Activated T-helper 1 cell treated with anti-CD3 and anti-CD28 coated beads, Interleukin-12 subunit alpha, Interleukin-12 subunit beta, Interleukin-2, Interleukin-4 antibody, amounts not matched to agents 30 ng/mL and 10 ng/mL and 1 ng/mL, durations not matched to agents 14 hours and 24 hours and 36 hours (primary cell): ENCODE measurements at places on chromosomes 11 and 22. TPM values are rescaled to one million over a fixed set of nuclear protein-coding genes. Genes with fewer than 3 reads are reported as not detected.
A peak's percentile ranks its signal among the peaks of the same experiment; 100 is the strongest.

- DNase-seq: no peak
- no peaks in the 10 kb centered on the region for H3K36me3 ChIP-seq
- H3K4me3 ChIP-seq: no peak overlapping the region
- H3K27me3 ChIP-seq: peaks cover 28% of the 10 kb centered on the region
- no peak overlapping the region for H3K27ac ChIP-seq
Measured at GRCh38 chr22:23478175-23478574, 101.9 kb downstream of the IGLL1 start.

- no peak overlapping the region for H3K27ac ChIP-seq
- no peaks in the 10 kb centered on the region for H3K36me3 ChIP-seq
- no peaks in the 10 kb centered on the region for H3K4me1 ChIP-seq
- H3K27me3 ChIP-seq: no peaks in the 10 kb centered on the region
Measured at GRCh38 chr11:125944350-125945010, 1.4 kb upstream of the VSIG10L2 start.

DNA sequence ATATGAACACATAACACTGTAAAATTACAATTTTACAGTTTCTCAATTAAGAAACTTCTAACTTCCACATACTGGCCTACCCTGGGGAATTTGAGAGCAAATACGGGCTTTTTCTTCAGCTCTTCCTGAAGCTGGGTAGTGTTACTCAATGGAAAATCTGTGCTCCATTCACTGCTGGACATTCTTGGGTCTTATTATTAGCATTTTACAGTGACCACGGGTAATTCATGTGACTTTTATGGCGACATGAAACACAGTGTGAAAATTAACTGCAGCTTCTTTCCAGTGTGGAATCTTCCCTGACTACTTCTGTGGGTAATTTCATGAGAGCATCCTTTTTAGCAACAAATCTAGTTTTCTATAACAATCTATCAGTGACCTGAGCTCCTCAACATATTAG, 423.7 kb upstream of the ANO5 start:
- no peak overlapping the region for H3K27ac ChIP-seq
- DNase-seq: no peak
- no peak overlapping the region for H3K4me3 ChIP-seq
- no peaks in the 10 kb centered on the region for H3K4me1 ChIP-seq

The PLAAT4 gene
- total RNA-seq: 11.8 and 12.2 TPM in 2 replicates

DNA sequence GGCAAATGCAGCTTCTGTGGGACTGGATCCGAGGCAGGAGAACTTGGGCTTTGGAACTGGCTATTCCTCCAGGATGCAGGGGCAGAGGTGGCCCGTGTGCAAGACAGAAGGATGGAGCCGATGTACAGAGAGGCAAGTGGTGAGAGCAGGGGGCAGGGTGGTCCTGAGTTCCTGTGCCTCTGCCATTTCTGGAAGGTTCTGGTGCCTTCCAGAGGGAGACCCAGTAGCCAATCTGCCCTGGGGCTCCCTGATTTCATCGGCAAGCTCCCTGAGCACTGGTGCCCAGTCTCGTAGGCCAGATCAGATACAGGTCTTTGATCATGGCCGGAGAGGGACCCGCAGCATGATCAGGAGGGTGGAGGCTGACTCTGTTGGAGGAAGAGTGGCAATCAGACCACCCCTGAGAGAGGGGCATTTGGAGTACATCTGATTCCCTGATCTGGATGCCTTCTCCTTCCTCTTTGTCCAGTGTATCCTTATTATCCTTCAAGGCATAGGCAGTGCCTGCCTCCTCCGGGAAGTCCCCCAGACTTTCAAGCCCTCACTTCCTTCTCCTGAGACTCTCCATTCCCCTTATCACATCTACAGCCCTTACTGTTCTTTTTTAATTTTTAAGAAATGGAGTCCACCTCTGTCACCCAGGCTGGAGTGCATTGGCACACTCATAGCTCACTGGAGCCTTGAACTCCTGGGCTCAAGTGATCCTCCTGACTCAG, 9.7 kb downstream of the MRGPRD start:
- no peak for DNase-seq
- H3K36me3 ChIP-seq: no peaks in the 10 kb centered on the region
- H3K4me3 ChIP-seq: no peak overlapping the region
- peaks cover 3% of the 10 kb centered on the region for H3K27me3 ChIP-seq

DNA sequence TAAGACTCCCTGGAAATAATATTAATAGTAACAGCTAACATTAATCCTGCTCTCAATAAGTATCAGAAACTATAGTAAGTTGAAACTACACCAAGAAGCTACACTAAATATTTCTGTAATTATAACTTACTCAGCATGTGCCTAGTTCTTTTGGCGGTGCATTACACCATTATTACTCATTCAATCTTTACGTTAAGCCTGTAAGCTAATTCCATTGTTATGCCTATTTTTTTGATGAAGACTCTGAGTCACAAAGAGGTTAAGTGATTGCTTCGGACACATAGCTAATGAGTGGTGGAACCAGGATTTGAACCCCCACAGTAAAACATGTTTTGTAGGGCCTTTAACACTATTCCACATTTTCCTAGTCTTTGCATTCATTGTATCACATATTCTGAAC, 111.6 kb downstream of the RASSF10 start:
- peaks cover 7% of the 10 kb centered on the region for H3K27me3 ChIP-seq
- no peaks in the 10 kb centered on the region for H3K36me3 ChIP-seq
- no peak for DNase-seq
- no peak overlapping the region for H3K4me3 ChIP-seq
- H3K27ac ChIP-seq: no peak overlapping the region
- H3K4me1 ChIP-seq: no peaks in the 10 kb centered on the region

DNA sequence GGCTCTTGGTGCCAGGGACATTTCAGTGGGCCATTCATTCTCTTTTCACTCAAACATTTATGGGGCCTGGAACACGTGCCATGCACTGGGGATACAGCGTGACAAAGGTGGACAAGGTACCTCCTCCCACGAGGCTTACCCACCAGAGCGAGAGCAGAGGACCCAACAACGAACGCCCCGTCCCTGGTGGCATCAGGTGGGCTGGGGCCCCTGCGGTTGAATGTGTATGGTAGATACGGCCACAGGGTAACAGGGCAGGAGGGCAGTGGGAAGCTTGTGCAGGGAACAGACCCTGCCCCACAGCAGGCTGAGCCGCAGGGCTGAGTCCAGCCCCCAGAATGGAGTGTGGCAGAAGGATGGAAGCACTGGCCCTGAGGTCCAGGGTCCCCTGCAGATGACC, 81.1 kb downstream of the LRRC32 start:
- H3K4me3 ChIP-seq: peak overlapping the region; percentile 3
- DNase-seq: no peak
- peaks cover 5% of the 10 kb centered on the region for H3K27me3 ChIP-seq
- peak overlapping the region; percentile 83 for H3K27ac ChIP-seq

The KDM2A gene
- total RNA-seq: 114 and 119 TPM in 2 replicates

The FXYD2 gene
- 3.4 and 3.6 TPM in 2 replicates for total RNA-seq

The INCENP gene
- 94.3 and 98.1 TPM in 2 replicates for total RNA-seq

- H3K4me1 ChIP-seq: no peaks in the 10 kb centered on the region
- no peak for DNase-seq
- no peak overlapping the region for H3K4me3 ChIP-seq
- H3K27ac ChIP-seq: no peak overlapping the region
- H3K36me3 ChIP-seq: peaks cover 2% of the 10 kb centered on the region
- peaks cover 21% of the 10 kb centered on the region for H3K27me3 ChIP-seq
Measured at GRCh38 chr11:76616676-76617552, 53.6 kb downstream of the LRRC32 start.

DNA sequence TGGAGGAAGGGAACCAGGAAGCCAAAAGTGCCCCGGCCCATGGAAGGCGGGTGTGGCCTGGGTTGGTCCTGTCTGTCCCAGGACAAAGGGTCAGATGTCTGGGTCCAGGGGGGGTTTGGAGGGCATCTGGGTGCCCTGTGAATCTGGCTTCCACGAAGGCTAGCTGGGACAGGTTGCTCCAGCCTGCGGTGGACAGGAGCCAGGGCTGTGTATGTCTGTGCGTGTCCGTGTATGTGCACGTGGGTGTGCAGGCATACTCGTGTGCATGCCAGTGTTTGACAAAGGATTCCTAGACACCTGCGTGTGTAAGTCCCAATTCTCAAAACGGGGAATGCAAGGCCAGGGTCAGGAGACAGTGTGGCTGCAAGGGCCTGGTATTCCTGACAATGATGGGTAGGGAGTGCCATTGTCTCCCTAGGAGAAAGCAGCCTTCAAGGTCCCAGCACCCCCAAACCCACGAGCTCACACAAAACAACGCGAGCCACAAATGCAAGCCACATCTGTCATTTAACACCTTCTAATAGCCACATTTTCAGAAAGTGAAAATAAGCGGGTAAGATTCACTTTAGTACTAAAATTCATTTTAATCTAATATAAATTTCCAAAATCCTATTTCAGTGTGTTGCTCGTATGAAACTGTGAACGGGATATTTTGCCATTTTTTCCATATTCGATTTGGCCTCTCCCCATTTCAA, 78.4 kb upstream of the WNT7B start:
- H3K27ac ChIP-seq: peak overlapping the region; percentile 44
- H3K4me1 ChIP-seq: peaks cover 52% of the 10 kb centered on the region
- H3K36me3 ChIP-seq: no peaks in the 10 kb centered on the region
- no peaks in the 10 kb centered on the region for H3K27me3 ChIP-seq
- peak overlapping the region; percentile 88 for H3K4me3 ChIP-seq
- DNase-seq: no peak

The SULT4A1 gene
- total RNA-seq: not detected in 2 replicates
